ENCODE measurements at places on chromosomes 5 and 9.

DNA sequence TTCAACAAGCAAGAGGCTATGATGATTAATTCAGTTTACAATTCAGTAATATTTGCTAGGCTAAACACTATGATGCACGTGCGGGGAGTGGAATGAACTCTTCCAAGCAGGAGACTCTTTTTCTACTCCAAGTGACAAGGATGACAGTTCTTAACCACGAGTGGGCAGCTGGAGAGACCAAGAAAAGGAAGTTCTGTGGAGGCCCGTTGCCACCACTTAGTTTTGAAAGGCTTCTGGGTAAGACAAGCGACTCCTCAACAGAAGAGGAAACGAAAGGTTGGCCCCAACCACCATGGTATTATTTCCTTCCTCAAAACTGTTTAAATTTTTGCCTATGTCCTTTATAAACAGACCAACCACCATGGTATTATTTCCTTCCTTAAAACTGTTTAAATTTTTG, 2.8 kb downstream of the DCAF12 start:
- no peak for DNase-seq

DNA sequence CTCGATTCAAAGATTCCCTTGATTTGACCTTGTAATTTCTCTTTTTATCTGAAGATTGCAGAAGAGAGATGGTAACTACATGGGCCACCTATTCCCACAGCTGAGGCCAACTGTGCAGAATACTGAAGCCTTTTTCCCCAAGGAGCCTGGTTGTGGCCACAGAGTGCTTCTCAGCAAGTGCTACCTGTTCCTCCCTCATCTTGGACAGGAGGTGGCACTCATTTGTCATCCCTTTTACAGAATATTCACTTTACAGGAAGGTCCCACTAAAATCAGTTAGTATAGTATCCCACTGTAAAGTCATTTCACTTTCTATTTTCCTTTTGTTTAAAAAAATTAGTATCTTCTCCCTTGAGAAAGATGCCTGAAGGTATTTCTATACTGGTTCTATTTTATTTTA, 346.4 kb downstream of the ARL15 start:
- no peak for DNase-seq

- DNase-seq = no peak
These were observed 77.1 kb upstream of the CNTLN start for GRCh38 chr9:17057729-17058128.

DNA sequence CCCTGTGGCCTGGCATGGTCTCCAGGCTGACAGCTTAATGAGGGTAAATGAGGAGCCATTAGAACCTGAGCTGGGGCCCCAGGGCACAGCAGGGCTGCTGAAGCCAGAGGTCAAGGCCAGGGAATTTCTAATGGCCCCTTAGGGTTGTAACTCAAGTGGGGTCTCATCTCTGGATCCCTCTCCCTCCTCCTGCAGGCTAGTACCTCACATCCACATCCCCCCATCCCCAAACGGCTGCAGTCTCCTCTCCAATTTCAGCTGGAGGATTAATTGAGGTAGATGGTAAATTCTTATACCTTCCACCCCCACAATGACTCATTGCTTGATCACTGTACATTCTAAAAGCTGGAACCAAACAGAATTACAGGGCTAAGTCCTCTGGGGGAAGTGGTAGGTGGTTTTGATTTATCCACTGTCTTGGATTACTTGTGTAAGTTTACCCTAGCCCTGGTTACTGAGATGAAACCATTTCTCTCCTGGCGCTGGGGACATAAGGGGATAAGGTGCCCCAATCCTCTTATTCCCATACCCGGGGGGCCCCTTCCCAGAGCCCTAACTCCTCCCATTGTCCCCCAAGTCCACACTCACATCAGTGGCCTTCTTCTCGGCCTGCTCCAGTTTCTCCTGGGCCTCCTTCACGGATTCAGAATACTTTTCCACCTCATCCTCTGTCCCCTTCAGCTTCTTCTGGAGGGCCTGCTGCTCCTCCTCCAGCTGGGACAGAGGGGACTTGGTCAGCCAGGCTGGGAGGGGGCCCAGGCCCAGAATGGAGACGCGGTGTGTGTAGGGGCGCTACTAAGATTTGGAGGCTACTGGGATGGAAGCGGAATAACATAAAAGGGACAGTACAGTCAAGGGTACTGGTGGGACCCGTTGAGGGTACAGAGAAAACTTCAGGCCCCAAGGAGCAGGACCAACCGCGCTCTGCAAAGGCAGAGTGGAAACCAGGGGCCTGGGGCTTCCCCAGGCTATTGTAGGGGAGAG, 875 bp downstream of the TPM2 start:
- peak; percentile 90 for DNase-seq

DNA sequence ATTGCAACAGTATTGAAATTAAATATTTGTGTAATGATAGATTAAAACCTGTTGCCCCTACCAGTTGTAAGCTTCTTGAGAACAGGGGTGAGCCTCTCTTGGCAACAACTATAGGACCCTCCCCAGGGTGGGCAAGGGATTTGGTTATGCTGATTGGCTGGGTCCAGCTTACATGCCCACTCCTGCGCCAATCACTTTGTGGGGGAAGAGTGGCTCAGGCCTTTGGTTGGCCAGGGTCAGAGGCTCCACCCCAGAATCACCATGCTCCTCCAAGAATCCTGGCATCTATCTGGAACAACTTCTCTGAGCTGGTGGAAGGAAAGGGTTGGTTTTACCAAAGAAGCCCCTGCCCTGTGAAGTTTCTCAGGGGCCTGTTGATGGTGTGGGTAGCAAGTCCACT, 8.6 kb upstream of the PITX1 start:
- DNase-seq = no peak

- DNase-seq = no peak
These were observed 335.0 kb upstream of the KLF4 start for GRCh38 chr9:107824556-107824955.

GRCh38 chr5:137228816-137229215, 270.3 kb downstream of the SPOCK1 start:
- DNase-seq = no peak

GRCh38 chr5:146725025-146725424, 153.5 kb downstream of the PPP2R2B start:
- peak; percentile 13 for DNase-seq

DNA sequence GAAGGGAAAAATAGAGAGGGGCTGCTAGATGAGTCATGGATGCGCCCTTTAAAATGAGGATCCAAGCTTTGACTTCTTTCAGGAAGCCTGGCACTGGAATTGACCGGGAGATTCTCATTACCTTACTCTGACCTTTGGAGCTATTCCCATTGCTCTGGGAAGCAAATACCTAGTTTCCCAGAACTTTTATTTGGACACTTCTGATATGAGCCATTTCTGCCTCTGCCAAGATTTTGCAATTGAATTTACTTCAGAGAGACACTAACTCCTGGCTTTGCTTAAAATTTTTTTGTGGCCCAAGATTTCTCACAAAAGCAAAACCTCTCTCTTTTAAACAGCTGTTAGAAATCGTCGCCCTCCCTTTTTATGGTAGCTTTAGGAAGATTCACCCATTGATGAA, 15.7 kb upstream of the AGXT2 start:
- peak; percentile 22 for DNase-seq

DNA sequence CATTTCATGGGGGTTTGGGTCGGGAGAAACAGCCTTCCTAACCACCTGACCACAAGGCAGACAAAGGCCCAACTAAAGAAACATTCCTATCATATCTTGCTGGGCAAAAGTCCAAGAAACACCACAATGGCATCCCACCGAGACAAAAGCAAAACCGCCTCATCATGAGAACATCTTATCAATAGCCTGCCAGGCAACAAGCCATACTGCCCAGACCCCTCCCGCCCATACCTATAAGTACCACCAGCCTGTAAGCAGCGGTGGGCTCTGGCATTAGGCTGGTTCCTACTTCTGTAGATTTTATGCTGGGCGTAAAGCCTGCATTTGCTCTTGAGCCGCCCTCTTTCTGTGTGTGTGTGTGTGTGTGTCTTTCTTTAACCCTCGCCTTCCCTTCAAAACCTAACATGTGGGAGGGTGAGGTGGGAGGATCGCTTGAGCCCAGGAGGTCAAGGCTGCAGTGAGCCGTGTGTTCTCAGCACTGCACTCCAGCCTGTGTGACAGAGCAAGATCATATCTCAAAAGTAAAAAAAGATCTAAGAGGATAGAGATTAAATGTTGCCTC, 56.9 kb downstream of the PDE6A start:
- DNase-seq = peak; percentile 92

DNA sequence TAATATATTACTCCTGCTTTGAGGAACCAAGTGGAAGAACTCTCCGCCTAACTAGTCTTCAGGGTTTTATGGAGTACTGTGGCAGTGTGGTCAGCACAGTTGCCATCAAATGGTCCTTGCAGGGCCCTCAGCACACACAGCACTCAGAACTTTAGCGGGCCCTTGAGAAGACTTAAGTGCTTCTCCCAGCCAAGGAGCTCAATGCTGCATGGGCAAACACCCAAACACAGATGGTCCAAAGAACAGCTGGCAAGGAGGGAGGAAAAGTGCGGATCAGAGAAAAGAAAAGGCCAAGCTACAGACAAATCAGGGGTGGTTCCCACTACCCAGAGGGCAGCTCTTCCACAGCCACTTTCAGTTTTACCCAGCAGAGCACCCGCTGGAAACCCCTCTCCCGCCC, 98.6 kb downstream of the SPOCK1 start:
- DNase-seq = no peak

DNA sequence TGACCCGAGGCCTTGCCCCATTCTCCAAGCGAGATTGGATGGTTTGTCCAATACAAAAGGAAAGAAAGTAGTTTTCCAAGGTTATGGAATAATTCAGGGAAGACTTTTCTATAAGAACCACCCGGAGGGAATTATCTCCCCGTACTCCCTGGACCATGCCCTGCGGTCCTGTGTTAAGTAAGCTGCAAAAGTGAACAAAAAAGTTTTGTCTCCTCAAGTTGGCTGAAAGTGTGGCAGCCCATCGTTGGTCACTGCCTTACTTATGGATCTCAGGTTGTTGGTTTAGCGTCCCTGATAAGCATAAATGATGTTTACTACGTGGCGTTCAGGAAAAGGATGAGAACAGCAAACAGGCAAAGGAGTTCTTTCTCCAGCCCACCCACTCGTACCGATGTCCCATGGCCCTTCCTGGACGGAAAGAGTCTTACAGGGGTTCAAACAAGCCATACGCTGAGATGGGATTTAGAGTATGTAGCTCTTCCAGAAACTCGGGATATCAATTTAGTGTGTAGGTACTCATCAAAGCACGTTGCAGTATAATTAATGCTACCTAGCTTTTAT, 413 bp upstream of the AUH start:
- no peak for DNase-seq

DNA sequence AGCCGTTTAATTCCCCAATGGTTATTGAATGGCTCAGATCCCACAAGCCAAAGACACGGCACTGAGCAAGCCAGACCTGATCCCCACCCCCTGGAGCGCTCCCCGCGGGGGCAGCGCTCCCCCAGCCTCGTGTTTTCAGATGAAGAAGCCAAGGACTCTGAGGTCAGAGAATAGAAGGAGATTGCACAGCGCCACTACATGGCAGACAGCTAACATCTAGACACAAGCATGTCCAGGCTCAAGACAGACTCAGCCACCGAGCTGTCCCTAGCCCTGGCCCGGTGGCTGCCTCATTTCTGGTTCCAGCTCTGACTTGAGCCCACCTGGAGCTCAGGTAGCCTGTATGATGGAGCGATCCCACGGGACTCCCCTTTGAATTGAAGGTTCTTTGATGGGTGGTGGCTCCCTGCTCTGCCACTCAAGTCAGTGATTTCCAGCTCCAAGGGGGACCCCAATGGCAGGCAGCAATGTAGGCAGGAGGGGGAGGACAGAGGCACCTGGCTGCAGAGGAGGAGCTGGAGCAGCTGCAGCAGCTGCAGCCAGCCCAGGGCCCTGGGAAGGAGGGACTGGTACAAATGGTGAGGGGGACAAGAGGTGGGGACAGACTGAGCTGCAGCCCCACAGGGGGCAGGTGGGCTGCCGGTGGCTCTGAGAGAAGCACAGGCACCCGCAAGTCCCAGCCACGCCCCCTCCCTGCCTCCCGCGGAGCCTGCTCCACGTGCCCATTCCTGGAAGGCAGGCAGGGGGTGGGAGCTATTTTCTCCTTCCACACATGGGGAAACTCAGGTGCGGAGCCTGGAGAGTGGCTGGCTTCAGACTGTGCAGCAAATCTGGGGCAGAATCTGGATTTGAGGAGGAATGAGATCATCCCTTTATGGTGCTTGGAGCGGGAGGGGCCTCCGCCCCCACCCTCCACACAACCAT, 40.2 kb downstream of the NTNG2 start:
- DNase-seq = no peak

DNA sequence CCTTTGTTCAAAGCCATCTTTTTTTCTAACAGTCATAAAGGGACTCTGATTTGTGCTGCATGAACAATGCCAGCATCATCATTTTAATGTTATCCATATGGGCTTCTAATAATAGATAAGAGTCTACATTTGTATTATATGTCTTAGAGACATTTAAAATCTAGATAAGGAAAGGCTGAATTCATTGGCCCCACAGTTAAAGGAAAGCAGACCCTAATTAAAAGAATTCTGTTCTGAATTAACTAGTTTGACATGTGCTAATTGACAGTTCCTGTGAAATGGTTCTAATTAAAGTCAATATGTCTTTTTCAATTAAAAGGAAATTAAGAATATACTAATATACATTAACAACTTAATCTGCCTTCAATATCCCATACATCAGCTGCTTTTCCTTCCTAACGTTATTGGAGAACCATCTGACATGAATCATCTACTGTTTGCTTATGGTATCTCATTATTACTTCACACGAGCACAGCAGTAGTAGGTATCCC, 104.7 kb downstream of the NR2F1-AS1 start:
- peak; percentile 16 for DNase-seq

- peak; percentile 71 for DNase-seq
These were observed 146.5 kb downstream of the FANCC start for GRCh38 chr9:95171001-95171400.

GRCh38 chr5:98521821-98522220, 251.6 kb upstream of the RGMB start:
- DNase-seq = no peak

DNA sequence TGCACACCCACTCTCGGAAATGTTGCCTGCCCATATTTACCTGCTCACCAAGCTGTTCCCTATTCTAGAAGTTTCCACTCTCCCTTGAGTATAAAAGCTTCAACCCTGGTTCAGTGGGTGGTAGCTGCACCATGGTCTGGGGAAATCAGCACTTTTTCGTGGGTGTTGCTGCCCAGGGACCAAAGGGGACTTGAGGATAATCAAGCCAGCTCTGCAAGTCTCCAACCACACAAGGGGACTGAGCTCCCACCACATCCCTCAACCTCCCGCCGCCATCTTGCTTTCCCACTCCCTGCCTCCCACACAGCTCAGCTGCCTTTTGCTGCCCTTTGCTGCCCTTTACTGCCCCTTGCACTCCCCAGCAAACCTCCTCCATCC, 210.0 kb downstream of the AUH start:
- no peak for DNase-seq

DNA sequence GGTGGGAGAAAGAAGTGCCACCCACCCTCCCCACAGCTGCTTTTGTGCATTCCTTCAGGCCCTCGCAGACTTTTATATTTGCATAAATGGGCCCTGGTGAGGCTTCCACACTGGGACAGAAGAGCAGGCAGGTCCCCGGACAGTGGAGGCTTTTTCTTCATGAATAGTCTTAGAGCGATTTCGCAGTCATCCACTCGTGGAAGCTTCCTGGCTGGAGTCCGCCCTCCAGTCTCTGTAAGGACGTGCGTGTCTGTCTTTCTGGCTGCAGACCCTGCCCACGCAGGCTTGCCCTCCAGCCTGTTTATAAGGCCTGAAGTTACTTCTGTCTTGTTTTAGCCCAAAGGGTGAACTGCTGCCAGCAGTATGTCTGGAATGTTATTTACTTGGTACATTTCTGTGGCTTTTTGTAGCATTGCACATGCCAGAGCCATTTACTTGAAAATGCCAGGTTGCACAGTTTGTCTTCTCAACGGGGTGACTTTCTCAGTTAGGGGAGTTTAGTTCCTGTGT, 195.7 kb downstream of the AOPEP start:
- DNase-seq = peak; percentile 96

- DNase-seq = no peak
These were observed 24.7 kb downstream of the SLC9A3 start for GRCh38 chr5:499233-500209.
